ENCODE measurements at places on chromosomes 5 and 9. TPM values are rescaled to one million over a fixed set of nuclear protein-coding genes. Genes with fewer than 3 reads are reported as not detected.

The ZNF462 gene
- total RNA-seq, result 24.4 TPM

The PCDHB5 gene
- 1.8 TPM for total RNA-seq

The LRRC70 gene
- total RNA-seq, result 1.1 TPM

The LOX gene
- total RNA-seq, result 16.2 TPM

The DRD1 gene
- 0.62 TPM for total RNA-seq

The RFK gene
- 18.4 TPM for total RNA-seq

The N4BP3 gene
- total RNA-seq, result 7.9 TPM

The HSD17B3 gene
- 1.1 TPM for total RNA-seq

The IFNB1 gene
- total RNA-seq, result not detected

The F12 gene
- total RNA-seq, result 0.80 TPM

The ORM2 gene
- 3.1 TPM for total RNA-seq

The ABCA1 gene
- total RNA-seq, result 46.8 TPM

The PCDHGC4 gene
- 1.5 TPM for total RNA-seq

The MINAR2 gene
- total RNA-seq, result not detected

The POU4F3 gene
- total RNA-seq, result not detected

The CORO2A gene
- total RNA-seq, result 26.1 TPM

DNA sequence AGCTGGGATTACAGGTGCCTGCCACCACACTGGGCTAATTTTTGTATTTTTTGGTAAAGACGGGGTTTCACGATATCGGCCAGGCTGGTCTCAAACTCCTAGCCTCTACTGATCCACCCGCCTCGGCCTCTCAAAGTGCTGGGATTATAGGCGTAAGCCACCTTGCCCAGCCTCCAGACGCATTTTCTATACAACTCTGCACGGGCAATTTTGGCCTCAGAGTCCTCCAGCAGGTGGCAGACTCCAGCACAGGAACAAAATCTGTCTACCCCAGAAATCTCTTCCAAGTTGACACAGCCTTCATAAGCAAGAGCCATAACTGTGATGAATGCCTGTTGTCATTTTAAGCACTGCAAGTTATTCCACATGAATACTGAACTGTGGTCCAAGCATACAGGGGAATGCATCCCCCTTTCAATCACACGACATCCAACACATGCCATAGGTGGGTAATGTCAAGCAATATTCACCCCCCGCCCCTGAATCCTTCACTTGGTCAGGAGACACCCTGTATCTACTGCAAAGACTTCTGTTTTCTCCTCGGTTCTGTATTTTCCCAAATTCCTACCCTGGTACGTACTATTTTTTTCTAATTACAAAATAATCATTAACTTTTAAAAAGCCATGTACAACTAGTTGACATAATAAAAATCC is 50.8 kb downstream of the ALDH7A1 start:
- no peak overlapping the region for H3K27ac ChIP-seq
- H3K36me3 ChIP-seq, result peaks cover 31% of the 10 kb centered on the region
- no peaks in the 10 kb centered on the region for H3K27me3 ChIP-seq
- H3K4me3 ChIP-seq, result no peak overlapping the region

GRCh38 chr5:20497356-20497755 is 509.4 kb upstream of the CDH18 start:
- no peak for DNase-seq
- H3K27ac ChIP-seq, result no peak overlapping the region
- no peaks in the 10 kb centered on the region for H3K27me3 ChIP-seq
- H3K36me3 ChIP-seq, result no peaks in the 10 kb centered on the region
- H3K4me1 ChIP-seq, result no peaks in the 10 kb centered on the region

DNA sequence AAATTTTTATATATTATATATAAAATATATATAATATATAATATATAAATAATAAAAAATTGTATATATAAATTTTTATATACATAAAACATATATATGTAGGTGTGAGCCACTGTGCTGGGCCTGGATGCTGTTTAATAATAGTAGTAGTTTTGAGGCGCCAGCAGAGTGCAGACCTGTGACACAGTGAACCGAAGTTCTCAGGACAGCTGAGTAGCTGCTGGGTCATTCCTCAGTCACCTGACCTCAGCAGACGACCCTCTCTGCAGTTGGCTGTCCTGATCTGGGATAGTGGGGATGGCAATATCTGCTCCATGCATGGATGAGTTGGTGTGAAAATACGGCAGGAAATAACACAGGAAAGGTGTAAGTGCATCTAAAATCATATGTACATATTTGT is 3.3 kb upstream of the SNX18 start:
- H3K27me3 ChIP-seq, result no peaks in the 10 kb centered on the region
- H3K4me1 ChIP-seq, result peaks cover 15% of the 10 kb centered on the region
- H3K4me3 ChIP-seq, result no peak overlapping the region
- H3K36me3 ChIP-seq, result no peaks in the 10 kb centered on the region

DNA sequence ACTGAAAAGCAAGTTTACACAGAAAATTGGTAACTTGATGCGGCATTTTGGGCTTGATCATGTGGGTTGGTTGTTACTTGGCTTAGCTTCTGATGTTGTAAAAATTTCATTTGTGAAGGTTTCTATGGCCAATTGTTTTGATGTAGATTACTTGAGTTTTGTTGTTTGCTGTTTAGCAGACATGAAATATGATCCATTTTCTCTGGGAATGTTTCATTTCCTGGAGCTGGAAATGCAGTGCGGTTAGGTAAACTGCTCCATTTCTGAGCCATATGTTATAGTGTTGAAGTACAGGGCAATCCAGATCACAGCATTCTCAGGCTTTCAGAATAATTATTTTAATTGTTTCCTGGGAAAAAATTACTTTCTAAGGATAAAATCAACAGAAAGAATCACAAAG is 396.9 kb downstream of the ENC1 start:
- peaks cover 13% of the 10 kb centered on the region for H3K4me1 ChIP-seq
- no peak overlapping the region for H3K4me3 ChIP-seq

DNA sequence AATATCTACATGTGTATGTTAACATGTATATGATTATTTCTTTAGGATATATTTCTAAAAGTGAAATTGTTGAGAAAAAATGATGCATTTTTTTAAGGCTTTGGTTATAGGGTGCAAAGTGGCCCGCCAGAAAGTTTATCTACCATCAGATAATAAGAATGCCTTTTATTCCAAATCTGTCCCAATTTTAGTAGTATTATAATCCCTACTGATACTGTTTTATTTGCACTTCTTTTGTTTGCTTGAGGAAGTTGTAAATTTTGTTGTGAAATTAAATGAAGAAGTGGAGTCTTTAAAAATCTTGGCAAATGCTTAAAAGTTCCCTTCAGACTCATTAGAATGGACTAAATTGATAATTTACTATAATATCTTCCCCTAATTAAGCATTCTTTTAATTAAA is 73.0 kb downstream of the NIPBL start:
- no peak overlapping the region for H3K4me3 ChIP-seq
- peaks cover 67% of the 10 kb centered on the region for H3K4me1 ChIP-seq
- no peaks in the 10 kb centered on the region for H3K27me3 ChIP-seq

DNA sequence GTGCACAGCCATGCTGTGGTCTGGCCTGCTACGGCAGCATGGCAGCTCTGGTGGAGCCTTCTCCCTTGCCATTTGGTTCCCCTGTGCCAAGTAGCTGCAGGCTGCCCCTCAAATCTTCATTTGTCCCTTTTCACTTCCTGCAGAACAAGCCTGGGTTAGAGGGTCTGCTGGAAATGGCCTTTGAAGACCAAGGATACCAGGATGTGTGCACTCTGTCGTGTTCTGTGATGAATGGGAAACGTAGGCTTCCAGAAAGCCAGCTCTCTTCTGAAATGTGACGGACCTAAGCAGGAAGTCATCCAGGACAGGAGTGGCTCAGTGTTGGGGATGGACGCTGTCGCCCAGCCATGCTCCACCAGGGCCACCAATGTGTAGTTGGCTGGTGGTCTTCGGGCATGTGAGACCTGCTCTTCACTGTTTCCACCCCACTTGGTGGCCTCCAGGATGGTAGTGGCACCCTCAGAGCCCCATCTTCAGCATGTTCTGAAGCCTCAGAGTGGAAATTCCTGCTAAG is 3.4 kb upstream of the POMT1 start:
- peaks cover 27% of the 10 kb centered on the region for H3K4me1 ChIP-seq
- no peak overlapping the region for H3K4me3 ChIP-seq
- DNase-seq, result no peak
- no peaks in the 10 kb centered on the region for H3K27me3 ChIP-seq

DNA sequence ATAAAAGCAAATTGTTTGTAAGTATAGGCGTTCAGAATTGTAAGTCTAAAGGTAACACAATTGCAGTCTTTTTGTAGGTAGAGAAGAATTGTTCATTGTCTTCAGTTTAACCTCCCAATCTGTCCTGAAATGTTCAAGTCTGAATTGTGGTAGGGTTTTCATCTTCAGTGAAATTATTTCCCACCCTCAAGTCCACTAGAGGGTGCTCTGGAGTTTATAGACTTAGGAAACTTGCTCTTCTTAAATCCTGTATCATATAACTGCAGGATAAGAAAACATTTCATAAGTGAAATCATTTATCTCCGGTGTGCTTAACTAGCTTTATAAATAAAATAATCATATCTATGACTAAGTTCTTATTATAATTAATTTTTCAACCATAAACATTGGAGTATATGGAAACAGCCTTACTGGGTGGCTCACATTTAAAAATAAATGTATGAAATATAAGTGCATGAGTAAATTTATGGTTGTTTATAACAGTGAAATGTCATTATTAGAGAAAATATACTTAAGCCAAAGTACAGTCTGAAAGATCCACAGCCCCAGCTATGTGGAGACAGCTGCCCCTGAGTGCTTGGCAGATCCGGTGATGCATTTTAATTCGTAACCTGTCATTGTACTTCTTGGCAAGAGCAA is 182.4 kb upstream of the OTULINL start:
- peaks cover 69% of the 10 kb centered on the region for H3K36me3 ChIP-seq
- H3K27me3 ChIP-seq, result no peaks in the 10 kb centered on the region
- peaks cover 9% of the 10 kb centered on the region for H3K4me1 ChIP-seq
- no peak overlapping the region for H3K27ac ChIP-seq
- no peak overlapping the region for H3K4me3 ChIP-seq

- no peaks in the 10 kb centered on the region for H3K36me3 ChIP-seq
- no peaks in the 10 kb centered on the region for H3K4me1 ChIP-seq
- no peak for DNase-seq
- H3K27ac ChIP-seq, result no peak overlapping the region
- H3K4me3 ChIP-seq, result no peak overlapping the region
- no peaks in the 10 kb centered on the region for H3K27me3 ChIP-seq
Observed at GRCh38 chr5:59816654-59817300, 76.7 kb downstream of the PDE4D start.

GRCh38 chr5:169895926-169896325 is 84.4 kb downstream of the INSYN2B start:
- no peaks in the 10 kb centered on the region for H3K27me3 ChIP-seq
- H3K4me3 ChIP-seq, result no peak overlapping the region
- no peak for DNase-seq
- H3K4me1 ChIP-seq, result no peaks in the 10 kb centered on the region
- no peaks in the 10 kb centered on the region for H3K36me3 ChIP-seq
- no peak overlapping the region for H3K27ac ChIP-seq

GRCh38 chr5:87898574-87898973 is 370.1 kb downstream of the TMEM161B start:
- DNase-seq, result no peak
- no peak overlapping the region for H3K27ac ChIP-seq
- no peaks in the 10 kb centered on the region for H3K36me3 ChIP-seq
- no peaks in the 10 kb centered on the region for H3K4me1 ChIP-seq

- H3K27ac ChIP-seq, result no peak overlapping the region
- no peaks in the 10 kb centered on the region for H3K36me3 ChIP-seq
- no peak for DNase-seq
- H3K27me3 ChIP-seq, result no peaks in the 10 kb centered on the region
Observed at GRCh38 chr5:171650597-171650996, 135.0 kb upstream of the SMIM23 start.

- H3K36me3 ChIP-seq, result no peaks in the 10 kb centered on the region
- no peak overlapping the region for H3K4me3 ChIP-seq
- no peaks in the 10 kb centered on the region for H3K27me3 ChIP-seq
- no peak for DNase-seq
- no peak overlapping the region for H3K27ac ChIP-seq
Observed at GRCh38 chr5:122181863-122182262, 52.5 kb downstream of the ZNF474 start.

DNA sequence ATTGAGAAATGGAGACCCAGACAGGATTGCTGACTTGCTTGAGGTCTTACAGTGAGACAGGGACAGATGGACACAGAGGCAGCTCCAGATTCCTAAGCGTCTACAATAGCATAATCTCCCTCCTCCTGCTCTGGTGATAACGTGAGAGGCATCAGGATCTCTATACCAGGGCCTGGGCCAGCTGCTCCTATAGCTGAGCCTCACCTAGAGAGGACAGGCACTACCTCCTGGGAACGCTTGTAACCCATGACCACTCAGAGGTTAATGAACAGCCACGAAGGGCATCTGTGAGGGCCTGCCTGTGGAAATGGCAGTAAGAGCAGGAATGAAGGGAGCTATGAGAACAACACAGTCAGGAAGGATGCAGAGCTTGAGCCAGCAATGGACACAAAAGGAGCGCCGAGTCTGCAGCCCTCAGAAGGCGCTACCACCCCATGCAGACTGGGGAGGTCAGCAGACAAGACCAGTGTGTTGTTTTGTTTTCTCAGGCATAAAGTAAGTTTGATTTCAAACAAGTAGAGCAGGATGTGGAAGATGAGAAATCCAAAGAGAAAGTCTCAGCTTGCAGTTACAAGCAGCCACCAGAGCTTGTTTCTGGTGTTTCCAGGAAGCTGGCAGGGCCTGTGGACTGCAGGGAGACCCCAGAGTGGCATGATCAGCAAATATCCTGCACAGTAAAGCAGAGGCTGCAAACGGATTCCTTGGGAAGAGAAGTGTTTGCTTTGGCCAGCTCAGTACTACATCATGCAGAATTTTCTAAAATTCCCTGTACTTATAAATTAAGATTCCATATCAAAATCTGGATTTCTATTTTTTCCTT is 17.4 kb downstream of the ANKS6 start:
- peaks cover 15% of the 10 kb centered on the region for H3K4me1 ChIP-seq
- no peak overlapping the region for H3K4me3 ChIP-seq

GRCh38 chr5:7419846-7420245 is 23.9 kb downstream of the ADCY2 start:
- H3K27me3 ChIP-seq, result peaks cover 6% of the 10 kb centered on the region
- no peak overlapping the region for H3K27ac ChIP-seq
- no peaks in the 10 kb centered on the region for H3K4me1 ChIP-seq
- H3K36me3 ChIP-seq, result no peaks in the 10 kb centered on the region
- no peak overlapping the region for H3K4me3 ChIP-seq
- DNase-seq, result no peak

- H3K27ac ChIP-seq, result no peak overlapping the region
- H3K27me3 ChIP-seq, result no peaks in the 10 kb centered on the region
- no peak for DNase-seq
- H3K4me3 ChIP-seq, result no peak overlapping the region
Observed at GRCh38 chr5:108615216-108615615, 132.5 kb upstream of the FER start.

- H3K36me3 ChIP-seq, result no peaks in the 10 kb centered on the region
- H3K27ac ChIP-seq, result no peak overlapping the region
- no peak overlapping the region for H3K4me3 ChIP-seq
- DNase-seq, result no peak
- peaks cover 35% of the 10 kb centered on the region for H3K27me3 ChIP-seq
Observed at GRCh38 chr5:6584101-6584645, 48.7 kb downstream of the NSUN2 start.

DNA sequence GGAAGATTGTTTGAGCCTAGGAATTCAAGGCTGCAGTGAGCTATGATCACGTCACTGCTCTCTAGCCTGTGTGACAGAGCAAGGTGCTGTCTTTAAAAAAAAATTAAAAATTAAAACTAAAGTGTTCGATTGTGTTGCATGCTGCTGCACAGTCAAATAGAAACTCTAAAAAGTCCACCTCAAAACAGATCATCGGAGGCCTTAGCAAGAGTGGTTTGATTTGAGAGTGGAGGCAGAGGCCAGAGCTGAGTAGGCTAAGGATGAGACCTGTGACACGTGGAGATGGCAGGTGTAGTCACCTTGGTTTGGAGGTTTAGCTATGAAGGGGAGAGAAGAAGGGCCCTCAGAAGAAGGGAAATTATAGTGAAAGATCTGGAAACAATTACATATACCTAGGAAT is 2.8 kb upstream of the PTPDC1 start:
- H3K27me3 ChIP-seq, result no peaks in the 10 kb centered on the region
- H3K27ac ChIP-seq, result no peak overlapping the region
- H3K4me1 ChIP-seq, result peaks cover 34% of the 10 kb centered on the region
- H3K36me3 ChIP-seq, result no peaks in the 10 kb centered on the region

All from lower lobe of right lung (tissue), 2 donors.